Stimulated activated naive CD8-positive, alpha-beta T cell treated with anti-CD3 and anti-CD28 coated beads, Interleukin-15, Interleukin-2, amounts not matched to agents 100 U/mL and 50 U/mL, for 24 hours (primary cell): ENCODE measurements at places on chromosomes 12 and 14.

DNA sequence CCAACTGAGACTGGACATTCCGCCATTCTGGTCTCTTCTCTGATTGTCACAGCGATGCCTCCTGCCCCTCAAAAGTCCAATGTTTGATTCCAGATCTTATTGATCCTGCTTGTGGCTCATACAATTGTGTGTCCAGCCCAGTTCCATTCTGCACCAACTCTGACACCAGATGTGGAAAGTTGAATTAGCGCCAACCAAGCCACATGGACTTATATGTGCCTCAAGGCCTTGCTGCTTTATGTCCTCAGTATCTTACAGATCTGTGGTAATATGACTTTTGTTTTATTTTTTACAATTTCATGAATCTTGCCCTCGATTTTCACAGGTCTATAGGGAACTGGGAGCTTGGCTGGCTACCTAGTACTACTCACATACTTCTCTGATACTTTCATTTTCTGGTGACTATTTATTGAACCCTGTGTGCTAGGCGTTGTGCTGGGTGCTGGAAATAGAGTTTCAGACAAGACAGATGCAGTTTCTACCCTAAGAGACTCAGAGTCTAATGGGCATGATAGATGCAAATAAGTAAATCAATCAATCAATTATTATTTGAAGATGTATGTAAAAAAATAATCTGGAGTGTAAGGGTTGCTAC is 472.0 kb downstream of the TMTC2 start:
- no peak for DNase-seq

DNA sequence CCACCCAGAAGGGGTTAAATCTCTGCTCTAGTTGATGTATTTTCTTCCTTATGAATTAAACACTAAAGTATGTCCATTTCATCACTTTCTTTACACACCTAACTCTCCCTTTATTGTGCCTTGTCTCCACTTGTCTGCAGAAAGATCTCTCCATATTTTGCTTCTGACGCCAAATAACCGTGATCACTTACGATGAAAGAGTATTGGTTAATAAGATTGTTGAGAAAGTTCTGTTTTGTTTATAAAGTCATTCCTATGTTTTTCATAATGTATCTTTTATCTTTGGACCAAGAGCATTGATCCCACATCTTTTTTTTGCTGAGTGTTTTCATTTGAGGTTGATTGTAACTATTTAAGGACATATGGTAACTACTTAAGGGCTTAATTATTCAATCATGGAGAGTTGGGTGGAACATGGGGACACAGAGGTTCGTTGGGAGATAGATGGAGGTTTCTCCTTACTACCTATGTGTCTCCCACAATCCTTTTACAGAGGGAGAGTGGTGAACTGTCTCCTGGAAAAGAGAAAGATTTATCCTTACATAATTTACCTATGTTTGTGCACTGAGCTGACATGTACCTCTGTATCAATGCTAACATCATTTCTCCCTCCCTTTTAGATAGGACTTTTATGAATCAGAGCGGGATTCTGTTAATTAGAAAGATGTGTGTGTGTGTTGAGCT is 120.7 kb upstream of the SLC38A2 start:
- DNase-seq = no peak

- DNase-seq = no peak
Measured at GRCh38 chr14:84128050-84128449, 1401.9 kb upstream of the FLRT2 start.

GRCh38 chr14:104019029-104019428 is 66.5 kb upstream of the ASPG start:
- DNase-seq = no peak

DNA sequence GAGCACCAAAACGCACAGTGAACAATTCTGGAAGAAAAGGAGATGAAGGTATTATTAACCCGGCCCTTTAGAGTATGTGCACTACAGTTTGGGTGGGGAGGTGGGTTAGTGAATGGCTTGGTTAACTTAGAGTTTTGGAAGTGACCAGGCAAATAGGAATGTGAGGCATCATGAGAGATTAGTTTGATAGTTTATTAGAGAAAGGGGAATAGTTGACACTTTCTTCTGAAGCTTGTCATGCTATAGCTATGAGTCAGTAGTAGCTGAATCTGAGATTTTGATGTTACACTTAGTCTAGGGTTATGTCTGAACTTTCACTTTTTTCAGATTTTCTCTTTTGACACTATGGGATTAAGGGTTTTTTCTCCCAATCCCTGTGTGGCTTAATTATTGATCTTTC is 567.2 kb downstream of the SNAPC1 start:
- no peak for DNase-seq

DNA sequence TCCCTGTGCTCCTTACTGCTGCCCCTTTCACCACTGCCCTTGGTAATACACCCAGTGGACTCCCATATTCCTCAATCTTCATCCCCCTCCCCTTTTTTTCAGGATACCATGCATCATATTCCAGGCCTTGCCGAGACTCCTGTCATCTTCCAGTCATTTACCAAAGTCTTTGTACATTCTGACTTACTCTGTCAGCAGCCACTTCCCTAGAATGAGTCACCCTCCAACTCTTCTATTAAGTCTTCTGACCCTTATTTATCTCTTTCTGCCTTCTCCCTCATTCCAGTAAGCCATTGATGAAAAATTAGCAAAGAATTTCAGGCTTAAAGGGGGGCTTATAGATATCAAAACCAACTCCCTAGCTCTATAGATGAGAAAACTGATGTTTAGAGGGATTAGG is 128.0 kb downstream of the STXBP6 start:
- no peak for DNase-seq

GRCh38 chr12:86429824-86430223 is 173.6 kb upstream of the MGAT4C start:
- no peak for DNase-seq

- DNase-seq = peak; percentile 64
Measured at GRCh38 chr14:75277008-75277814, 1.4 kb upstream of the FOS start.

DNA sequence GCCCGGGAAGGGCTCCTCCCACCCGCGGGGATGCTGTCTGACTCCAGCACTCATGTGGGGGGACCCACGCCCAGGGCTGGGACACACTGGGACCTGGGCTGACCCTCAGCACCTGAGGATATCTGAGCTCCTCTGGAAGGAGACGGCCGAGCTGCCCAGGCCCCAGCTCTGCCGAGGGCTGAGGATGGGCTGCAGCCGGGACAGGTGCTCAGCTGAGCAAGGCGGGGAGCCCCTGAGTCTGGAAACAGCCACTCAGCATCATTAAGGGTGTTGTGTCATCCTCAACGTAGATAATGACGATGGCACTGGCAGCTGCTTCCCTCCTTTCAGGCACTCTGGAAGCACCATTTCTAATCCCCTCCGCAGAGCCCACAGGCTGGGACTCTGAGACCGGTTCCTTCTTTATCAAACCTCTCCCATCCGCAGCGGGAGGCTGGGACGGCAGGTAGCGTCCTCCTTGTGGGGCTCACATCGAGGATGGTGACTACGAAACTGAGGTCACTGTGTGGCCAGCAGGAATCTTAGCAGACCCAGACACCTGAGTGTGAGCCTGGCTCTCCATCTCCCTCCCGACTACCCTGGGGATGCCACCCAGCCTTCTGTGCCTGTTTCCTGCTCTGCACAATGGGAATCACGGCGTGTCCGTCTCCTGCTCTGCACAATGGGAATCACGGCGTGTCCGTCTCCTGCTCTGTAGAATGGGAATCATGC is 26.7 kb upstream of the SFSWAP start:
- DNase-seq = no peak

DNA sequence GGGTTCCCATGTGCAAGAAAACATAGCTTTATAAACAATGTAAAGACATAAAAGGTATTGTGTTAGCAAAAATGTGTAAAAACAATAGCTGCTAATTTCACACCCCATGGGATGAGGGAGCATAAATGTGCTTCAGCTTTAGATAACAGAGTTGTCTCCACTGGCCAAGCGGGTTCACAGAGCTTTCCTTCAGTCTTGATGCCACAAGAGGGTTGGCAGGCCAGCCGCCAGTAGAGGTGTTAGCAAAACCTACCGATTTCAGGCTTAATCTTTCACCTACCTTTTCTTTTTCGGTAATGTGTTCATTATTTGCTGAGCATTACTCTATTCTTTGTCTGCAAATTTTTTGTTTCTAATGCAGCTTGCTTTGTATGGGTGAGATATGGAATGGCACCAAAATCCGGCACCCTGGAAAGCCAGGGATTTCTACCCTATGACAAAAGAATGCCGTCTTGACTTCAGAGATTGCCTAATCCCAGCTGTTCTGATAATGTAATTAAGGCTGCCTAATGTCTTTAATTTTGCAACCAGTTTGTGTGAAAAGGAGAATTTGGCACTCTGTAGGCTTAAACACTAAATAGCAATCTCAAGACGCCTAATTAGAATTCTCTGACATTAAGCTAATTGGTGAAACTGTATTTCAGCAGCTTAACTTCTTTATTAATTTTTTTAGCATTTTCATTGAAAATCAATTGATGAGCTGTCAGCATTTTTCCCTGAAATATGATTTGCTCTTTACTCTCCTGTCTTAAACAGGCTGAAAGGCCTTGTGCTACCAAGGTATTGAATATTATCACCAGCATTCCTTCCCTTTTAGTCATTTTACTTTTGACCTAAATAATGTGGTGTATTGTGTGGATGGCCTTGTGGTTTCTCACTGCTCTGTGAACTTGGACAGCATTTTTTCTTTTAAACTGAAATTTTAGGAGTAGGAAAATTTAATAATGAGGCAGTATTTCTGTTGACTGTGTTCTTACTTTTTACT is 60.7 kb downstream of the POLR3B start:
- no peak for DNase-seq

DNA sequence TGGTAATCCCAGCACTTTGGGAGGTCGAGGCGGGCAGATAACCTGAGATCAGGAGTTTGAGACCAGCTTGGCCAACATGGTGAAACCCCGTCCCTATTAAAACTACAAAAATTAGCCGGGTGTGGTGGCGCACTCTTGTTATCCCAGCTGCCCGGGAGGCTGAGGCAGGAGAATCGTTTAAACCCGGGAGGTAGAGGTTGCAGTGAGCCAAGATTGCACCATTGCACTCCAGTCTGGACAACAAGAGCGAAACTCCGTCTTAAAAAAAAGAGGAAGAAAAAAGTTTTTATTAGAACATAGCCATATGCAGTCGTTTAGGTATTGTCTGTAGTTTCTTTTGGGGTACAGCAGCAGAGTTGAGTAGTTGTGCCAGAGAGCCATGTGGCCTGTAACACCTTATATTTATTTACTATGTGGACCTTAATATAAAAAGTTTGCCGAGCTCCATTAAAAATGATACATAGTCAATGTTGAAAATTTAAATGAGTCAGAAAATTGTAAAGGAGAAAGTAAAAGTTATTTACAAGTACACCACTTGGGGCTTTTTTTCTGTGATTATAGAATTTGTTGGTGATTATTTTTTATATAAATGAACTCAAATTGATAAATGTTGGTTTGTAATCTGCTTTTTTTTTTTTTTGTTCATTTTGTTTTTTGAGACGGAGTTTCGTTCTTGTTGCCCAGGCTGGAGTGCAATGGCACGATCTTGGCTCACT is 2.2 kb downstream of the ADIPOR2 start:
- no peak for DNase-seq

- no peak for DNase-seq
Measured at GRCh38 chr12:5243014-5243413, 188.9 kb upstream of the NTF3 start.

- no peak for DNase-seq
Measured at GRCh38 chr12:24049728-24050127, 100.3 kb upstream of the SOX5 start.

DNA sequence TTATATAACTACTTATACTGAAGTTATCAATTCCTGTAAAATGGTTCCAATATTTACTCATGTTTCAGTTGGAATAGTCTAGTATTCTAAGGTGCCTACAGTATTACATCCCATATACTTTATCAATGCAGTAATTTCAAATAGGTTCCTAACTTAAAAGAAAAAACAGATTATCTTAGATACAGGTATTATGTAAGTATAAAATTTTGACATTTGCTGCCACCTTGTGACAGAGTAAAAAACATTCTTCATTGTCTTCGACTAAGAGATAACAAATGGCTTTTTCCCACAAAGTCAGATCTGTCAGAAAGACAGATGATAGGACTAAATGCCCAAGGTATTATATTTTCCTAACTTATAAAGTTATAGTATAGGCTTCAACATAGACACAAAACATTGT is 78.7 kb downstream of the TXNDC16 start:
- DNase-seq = no peak

DNA sequence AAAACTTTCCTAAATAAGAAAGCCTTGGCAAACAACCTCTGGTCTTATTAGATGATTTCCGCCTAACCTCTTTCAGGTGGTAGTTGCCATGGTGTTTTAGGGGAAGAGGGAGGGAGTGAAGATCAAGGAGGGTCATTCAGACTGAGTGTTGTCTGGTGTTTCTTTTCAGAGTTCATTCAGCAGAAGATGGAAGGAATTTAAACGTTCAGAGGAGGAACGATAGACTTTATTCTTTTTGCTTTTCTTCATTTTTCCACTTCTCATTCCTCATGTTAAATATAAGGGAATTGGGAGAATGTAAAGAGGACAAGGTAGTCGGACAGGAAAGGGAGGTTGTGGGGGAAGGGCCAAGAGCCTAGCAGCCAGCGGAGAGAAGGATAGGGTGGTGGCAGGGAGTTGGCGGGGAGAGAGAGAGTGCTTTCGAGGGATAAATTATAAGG is 17.4 kb upstream of the SALL2 start:
- DNase-seq = no peak

GRCh38 chr12:122228092-122228491 is 2.2 kb upstream of the DIABLO start:
- no peak for DNase-seq

- no peak for DNase-seq
Measured at GRCh38 chr12:128578045-128578444, 245.7 kb downstream of the SLC15A4 start.

GRCh38 chr12:94872671-94872970 is 130.9 kb downstream of the NDUFA12 start:
- no peak for DNase-seq

DNA sequence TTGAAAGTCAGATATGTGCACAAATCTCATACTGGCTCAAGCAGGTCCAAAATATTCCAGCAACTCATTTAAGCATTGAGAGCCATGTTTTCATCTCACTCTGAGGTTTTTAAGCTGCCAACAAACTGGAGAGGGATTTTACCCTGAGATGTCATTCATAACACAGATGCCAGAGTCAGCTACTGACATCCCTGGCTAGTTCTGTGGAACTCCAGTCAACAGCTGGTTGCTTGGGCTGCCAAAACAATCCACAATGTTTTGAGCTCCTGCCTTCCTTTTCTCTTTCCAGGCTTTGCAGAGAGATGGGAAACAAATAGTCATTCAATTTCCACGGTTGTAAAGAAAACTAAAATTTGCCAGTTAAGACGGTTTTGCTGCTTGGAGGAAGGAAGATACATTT is 621.2 kb upstream of the FBXO33 start:
- no peak for DNase-seq

- DNase-seq = peak; percentile 16
Measured at GRCh38 chr12:54956818-54957641, 27.5 kb downstream of the TESPA1 start.

DNA sequence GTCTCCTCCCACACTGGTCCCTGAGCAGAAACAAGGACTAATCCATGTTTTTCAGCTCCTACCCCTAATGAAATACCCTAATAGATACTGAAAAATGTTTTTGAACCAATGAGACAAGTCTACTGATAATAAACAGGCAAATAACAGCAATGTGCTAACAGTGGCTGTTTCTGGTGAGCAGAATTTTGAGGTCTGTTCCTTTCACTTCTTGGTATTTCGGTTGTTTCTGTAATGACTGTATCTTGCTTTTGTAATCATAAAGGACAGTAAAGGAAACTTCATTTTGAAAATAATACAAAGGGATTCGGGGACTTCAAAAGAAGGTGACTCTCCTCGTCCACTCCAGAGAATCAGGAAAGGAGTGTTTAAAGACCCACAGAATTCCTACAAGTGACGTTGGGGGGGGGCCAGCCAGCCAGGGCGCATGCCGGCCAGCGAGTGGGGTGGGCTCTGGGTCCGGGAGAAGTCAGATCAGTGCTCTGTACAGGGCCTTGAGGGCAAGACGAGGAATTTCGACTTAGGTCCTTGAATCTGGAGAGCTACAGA is 1.1 kb upstream of the CD9 start:
- no peak for DNase-seq
